ENCODE measurements at places on chromosomes 16 and 17.

- no peak for DNase-seq
Observed at GRCh38 chr17:32319548-32319905, 22.4 kb downstream of the C17orf75 start.

- no peak for DNase-seq
Observed at GRCh38 chr17:21397341-21398190, 21.4 kb downstream of the KCNJ12 start.

GRCh38 chr16:25020112-25020631 is 5.0 kb upstream of the ARHGAP17 start:
- DNase-seq: no peak

GRCh38 chr16:47604306-47604705 is 143.2 kb downstream of the PHKB start:
- DNase-seq: no peak

DNA sequence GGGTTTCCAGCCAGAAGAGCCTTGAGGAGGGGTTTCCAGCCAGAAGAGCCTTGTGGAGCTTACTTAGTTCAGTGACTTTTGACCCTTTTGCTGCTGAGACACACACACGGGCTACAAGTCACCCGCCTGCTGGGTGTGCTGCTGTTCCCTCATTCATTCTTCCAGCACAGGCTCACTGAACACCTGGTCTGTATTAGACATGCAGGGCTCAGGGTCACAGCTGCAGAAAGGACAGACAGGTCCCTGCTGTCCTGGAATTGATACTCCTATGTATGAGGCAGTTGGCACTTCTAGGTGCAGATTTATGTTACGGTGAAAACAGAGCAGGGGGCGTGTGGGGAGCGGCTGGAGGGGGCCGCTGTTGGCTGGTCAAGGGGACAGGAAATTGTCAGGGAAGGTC is 6.8 kb downstream of the CACNG4 start:
- no peak for DNase-seq

- no peak for DNase-seq
Observed at GRCh38 chr17:79941088-79942010, 94.3 kb downstream of the TBC1D16 start.

DNA sequence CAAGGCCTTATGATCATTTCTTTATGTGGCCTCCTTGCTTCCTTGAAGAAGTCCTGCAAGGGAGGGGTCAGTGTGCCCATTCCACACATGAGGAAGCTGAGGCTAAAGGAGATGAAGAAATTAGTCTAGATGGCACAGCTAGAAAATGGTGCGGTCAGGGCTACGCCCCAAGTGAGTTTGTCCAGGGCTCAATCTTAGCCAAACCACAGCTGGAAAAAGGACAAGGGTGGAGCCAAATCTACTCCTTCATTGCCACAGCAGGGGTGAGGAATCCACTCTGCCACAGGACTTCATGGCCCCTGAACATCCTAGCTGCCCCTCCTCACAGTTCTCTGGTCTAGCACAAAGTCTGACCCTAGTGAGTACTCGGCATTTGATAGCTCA is 16.2 kb downstream of the BEAN1 start:
- DNase-seq: no peak

DNA sequence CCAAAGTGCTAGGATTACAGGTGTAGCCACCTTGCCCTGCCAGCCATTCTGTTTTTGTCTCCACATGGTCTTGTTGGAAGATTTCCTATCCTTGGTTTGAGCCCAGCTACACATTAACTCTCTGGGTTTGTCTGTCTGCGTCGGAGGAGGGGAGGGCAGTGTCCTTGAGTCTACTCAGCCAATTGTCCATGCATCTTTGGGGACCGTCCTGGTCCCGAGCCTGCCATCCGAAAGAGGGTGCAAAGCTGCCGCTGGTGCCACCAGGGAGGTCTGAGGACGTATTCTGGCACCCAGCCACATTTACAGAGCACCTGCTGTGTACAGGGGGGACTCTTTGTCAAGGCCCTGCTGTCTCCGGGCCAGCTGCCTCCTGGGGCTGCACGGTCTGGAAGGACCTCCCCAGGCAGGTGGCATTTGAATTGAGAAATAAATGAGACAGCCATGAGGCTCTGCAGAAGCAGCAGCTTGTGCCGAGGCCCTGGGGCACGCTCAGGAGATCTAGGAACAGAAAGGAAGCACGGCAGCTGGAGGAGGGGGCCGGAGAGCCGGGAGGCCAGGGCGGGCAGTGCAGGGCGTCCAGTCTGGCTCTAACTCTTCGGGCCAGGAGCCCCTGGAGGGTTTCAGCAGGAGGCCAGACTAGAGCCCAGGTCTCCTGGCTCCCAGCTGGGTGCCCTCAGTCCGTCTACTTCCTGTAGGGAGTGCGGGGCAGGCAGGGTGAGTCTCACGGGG is 1.5 kb downstream of the CYBA start:
- no peak for DNase-seq

GRCh38 chr17:20234276-20234675 is 225.1 kb downstream of the SPECC1 start:
- DNase-seq: no peak

GRCh38 chr16:70747703-70748631 is 53.0 kb downstream of the VAC14 start:
- no peak for DNase-seq

DNA sequence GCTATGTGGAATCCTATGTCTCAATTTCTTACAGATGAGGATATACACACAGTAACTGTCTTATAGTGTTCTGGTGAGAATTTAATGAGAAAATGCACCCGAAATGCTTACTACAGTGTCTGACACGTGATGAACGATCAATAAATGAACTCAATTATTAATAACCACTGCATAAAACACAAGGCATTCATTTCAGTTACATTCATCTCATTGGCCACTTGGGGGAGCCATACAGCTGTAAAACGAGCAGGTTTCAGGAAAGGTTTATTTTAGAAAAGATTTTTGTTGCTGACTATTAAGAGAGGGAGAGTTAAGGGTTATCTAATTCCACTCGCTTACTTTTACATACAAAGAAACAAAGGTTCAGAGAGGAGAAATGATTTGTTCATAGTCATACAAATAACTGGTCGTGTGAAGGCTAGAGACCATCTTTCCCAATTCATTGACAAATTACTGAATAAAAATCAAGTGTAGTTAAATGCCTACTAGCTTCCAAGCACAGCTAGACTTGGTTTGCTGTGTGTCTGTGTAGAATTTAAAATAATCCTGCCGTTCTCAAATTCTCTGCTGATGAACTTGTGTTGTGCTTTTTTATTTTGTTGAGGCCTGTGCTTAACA is 160.1 kb downstream of the MAP2K4 start:
- DNase-seq: no peak

DNA sequence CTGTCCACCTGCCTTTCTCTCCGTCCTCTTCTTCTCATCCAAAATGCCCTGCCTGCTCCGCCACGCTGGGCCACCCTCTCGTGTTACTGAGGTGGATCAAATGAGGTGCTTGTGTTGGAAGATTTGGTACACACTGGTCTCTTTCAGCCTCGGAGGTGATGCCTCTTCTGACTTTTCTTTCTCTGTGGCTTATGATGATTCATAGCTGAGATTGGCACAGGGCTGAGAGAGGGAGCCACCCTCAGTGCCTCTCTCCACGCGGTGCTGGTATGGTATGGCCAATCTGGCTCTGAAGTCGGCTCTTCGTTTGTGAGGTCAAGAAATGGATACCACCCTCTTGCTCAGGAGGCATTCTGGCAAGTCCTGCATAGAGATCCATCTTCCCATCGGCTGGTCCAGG is 82.4 kb downstream of the PLCG2 start:
- DNase-seq: no peak

DNA sequence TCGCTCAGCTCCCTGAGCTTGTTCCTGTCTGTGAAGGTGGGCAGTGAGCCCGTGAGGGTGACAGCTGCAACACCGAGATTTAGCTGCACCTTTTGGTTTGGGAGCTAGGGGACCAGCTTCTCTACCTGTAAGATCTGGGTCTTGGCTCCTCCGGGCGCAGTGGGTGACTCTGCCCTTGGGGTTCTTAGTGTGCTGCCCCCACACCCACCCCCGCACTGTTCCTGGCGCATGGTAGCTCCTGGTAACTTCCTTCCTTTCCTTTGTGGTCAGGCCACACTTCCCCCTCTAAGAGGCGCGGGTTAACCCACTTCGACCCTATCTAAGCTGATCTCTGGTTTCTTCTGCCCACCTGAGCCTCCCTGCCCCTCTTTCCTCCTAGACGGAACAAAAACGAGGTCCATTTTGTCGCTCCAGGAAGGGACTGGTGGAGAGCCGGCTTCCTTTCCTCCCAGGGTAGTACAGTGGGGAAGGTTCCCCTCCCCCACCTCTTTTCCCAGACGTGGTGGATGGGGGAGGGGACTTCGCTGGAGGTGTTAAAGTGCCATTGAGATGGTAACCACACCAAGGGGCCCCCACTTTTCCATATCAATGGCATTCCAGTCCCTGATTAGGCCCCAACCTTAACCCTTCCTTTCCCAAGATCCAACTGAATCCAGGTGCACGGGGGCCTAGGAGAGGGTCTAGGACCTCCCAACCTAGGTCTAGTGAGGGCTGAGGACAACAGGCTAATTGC is 4.6 kb upstream of the CLDN9 start:
- peak; percentile 99 for DNase-seq

- DNase-seq: no peak
Observed at GRCh38 chr17:27802962-27803680, 2.8 kb upstream of the NOS2 start.

- no peak for DNase-seq
Observed at GRCh38 chr17:81416612-81417011, 21.4 kb downstream of the BAHCC1 start.

Data from iPS DF 19.7 (cell line).